Esophagus squamous epithelium (tissue), 5 donors: ENCODE measurements at places on chromosomes 16 and 17. TPM values are rescaled to one million over a fixed set of nuclear protein-coding genes. Genes with fewer than 3 reads are reported as not detected.

The FNDC8 gene
- not detected for total RNA-seq

The DCAF7 gene
- total RNA-seq: 29.7 TPM

The HBA1 gene
- 12.9 TPM for total RNA-seq

DNA sequence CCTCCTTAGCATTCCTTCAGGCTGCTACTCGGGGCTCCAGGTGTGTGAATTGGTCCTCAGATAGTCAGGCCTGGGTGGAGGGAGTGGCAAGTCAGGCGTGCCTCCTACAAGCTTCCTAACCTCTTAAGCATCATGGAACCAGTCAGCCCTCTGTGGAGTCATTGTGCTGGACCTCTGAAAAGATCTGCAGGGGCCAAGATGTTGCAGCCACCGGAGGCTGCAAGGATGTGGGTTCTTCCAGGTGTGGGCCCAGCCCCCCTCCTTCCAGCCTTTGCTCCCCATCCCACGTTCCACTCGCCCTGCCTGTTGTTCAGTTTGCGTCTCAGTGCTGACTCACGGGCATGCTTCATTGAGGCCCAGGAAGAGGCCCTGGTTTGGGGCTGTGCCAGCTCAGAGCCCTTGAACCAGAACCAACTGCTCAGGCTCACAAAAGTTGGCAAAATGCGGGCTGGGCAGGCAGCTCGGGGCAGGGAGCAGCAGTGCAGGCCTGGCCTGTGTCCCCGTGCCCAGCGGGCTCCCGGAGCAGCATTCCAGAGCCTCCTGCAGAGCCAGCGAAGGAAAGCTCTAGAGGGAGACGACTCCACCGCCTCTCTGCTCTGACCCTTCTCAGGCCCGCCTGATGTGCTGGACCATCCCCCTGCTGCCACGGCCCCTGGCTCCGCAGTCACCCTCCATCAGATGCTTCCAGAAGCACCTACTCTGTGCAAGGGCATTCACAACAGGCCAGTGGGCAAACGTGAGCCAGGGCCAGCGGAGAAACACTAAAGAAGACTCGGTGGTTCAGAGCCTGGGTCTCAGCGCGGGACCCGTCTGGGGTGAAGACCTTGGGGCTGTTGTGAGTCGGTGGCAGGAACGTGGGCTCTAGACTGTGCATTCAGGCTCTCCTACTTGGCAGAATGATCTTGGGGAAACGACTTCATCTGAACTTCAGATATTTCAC is 7.5 kb downstream of the LDHD start:
- peak; percentile 32 for DNase-seq
- peaks cover 59% of the 10 kb centered on the region for H3K4me1 ChIP-seq
- H3K4me3 ChIP-seq: no peak overlapping the region

- peaks cover 33% of the 10 kb centered on the region for H3K4me1 ChIP-seq
- no peaks in the 10 kb centered on the region for H3K36me3 ChIP-seq
- DNase-seq: no peak
- peaks cover 32% of the 10 kb centered on the region for H3K27me3 ChIP-seq
- no peak overlapping the region for H3K27ac ChIP-seq
These were observed 895 bp downstream of the UTS2R start for GRCh38 chr17:82372249-82373071.

- H3K27me3 ChIP-seq: no peaks in the 10 kb centered on the region
- no peak for DNase-seq
- no peaks in the 10 kb centered on the region for H3K36me3 ChIP-seq
- no peak overlapping the region for H3K27ac ChIP-seq
These were observed 61.1 kb downstream of the SOCS1 start for GRCh38 chr16:11194913-11195312.

- no peak overlapping the region for H3K27ac ChIP-seq
- no peak for DNase-seq
These were observed 53.1 kb downstream of the PRKCA start for GRCh38 chr17:66355510-66355909.
